CD4-positive, alpha-beta T cell treated with Interleukin-6 for 4 hours (primary cell): ENCODE measurements at places on chromosomes 4 and X.

DNA sequence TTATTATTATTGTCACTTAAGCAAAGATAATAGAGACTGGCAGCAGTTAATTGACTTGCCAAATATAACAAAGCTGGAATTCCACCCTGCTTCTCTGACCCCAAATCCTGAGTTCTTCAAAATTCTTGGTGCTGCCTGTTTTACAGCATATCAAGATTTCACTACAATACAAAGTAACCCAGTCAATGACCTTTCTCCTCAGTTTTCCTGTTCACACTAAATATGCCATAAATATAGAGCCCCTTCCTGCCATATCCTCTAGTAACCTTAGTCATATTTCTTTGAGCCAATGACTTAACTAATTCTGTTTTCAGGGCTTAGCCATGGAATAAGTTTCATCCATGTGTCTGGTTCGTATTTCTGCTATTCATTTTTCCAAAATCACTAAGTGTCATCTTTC is 315.3 kb upstream of the HS3ST1 start:
- no peak for DNase-seq

DNA sequence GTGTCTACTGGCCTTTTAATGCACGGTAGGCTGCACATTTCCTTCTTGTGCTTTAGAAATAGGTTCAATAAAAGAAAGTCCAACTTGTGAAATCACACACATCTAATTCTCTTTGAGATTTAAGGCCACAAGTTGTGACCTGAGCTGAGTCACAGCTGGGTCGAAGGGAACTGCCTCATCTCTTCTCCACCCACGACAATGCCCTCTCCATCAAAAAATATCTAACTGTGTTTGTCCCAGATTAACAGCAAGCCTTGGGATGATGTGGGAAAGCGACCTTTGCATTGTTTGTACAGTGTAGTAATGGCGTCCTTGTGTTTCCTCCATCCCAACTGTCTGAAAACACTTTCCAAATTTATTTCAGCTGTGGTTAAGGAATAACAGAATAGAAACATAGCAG is 168.9 kb downstream of the AMELX start:
- no peak for DNase-seq

DNA sequence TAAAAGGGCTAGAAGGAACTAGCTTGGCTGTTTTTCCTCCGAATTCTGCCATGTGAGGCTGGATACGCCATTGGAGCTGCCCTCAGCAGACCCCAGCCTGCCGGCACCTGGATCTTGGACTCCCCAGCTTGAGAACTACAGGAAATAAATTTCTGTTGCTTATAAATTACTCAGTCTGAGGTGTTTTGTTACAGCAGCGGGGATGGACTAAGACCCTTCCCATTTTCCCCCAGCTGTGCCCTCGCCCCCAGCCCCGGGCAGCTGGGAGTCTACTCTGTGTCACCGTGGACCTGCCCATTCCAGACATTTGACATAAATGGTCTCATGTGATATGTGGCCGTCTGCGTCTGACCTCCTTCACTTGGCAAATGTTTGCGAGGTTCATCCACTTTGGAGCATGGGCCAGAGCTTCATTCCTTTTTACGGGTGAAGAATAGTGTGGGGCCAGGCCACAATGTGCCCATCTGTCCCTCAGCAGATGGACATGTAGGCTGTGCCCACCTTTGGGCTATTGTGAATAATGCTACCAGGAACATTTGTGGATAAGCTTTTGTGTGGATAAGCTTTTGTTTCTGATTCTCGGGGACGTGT is 30.7 kb upstream of the SPON2 start:
- DNase-seq: no peak

GRCh38 chr4:154492288-154492687 is 689 bp upstream of the DCHS2 start:
- no peak for DNase-seq

DNA sequence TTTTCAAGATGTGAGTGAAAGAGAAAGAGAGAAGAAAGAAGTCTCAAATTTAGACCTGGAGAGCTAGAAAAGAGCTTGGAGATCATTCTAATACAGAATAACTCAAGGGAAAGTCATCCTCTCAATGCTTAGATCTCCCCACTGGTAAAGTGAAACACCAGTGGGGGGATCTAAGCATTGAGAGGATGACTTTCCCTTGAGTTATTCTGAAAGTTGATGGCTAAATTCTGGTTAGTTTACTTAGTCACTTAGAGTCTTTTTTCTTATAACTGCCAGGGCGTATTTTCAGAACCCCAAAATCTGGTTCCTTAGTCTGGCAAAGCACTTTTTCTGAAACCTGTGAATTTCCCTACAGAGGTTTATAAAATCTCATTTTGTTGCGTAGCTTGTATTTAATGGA is 198.6 kb downstream of the ARHGAP24 start:
- DNase-seq: no peak

GRCh38 chrX:15946783-15947580 is 92.4 kb upstream of the AP1S2 start:
- no peak for DNase-seq

- DNase-seq: no peak
These were observed 6.8 kb upstream of the S100G start for GRCh38 chrX:16643176-16643575.

GRCh38 chr4:242121-242848 is 63.0 kb downstream of the ZNF732 start:
- peak; percentile 68 for DNase-seq

- DNase-seq: no peak
These were observed 43.0 kb downstream of the LRP2BP start for GRCh38 chr4:185352741-185353140.

DNA sequence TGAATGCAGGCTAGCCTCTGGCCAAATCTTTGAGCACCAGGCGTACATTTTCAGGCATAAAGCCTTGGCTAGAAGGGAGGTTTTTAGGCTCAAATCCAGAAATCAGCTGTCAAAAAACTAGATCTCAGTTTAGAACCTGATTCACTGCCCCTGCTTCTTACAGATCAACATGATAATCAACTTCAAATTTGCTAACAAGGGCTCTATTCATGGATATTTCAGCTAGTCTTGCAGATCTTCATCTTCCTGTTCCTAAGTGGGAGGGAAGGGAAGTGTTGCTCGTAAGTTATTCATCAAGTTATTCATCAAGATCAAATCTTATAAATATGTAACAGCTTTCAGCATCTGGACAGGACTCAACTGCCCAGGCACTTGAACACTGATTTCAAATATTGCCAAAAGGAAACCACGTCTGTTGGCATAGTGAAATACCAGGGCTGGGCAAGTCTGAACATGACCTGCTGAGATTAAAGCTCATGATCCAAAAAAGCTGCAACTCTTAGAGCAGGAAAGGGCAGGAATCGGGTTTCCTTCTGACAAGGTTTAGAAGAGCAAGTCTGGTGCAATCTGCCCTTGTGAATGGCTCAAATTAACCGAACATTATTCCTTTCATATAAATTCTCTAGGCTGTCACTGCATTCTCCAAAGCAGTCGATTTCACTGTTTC is 200.3 kb downstream of the PDGFC start:
- no peak for DNase-seq

GRCh38 chrX:64186974-64187761 is 18.3 kb downstream of the AMER1 start:
- DNase-seq: no peak

DNA sequence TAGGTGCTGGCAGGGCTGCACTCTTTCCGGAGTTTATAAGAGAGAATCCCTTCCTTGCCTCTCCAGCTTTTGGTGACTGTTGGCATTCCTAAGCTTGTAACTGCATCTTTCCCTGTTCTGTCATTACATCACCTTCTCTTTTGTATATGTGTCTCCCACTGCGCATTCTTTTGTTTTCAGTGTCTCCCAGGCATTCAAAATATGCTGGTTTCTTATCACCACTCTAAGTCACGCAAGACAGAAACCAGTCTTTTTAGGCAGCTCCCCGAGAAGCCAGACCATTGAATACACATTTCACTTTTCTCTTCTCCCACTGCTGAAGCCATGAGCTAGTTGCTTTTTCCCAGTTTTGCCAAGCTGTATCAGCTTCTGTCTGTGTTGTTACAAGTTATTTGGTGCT is 71.0 kb downstream of the LAS1L start:
- no peak for DNase-seq

GRCh38 chr4:173091958-173092357 is 76.7 kb upstream of the GALNT7 start:
- DNase-seq: no peak

- no peak for DNase-seq
These were observed 174.4 kb upstream of the RPS6KA3 start for GRCh38 chrX:20441123-20441522.

- no peak for DNase-seq
These were observed 13.9 kb downstream of the UFSP2 start for GRCh38 chr4:185411849-185412248.

DNA sequence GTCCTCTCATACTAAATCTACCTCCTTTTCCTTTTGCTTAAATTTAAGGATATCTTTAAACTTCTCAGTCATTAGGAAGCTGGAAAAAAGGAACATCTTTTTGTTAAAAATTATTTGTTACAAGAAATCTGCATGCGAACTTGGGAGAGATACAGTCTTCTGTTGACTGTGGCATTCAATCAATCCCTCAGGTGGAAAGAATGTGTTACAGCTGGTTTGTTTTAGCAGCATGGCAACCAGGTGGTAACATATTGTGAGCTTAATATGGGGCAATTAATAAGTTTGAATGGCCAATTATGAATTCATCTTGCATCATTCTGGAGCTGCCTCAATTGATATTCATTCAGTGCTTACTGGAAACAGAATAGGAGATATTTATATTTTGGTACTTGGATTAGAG is 135.0 kb downstream of the GC start:
- no peak for DNase-seq

DNA sequence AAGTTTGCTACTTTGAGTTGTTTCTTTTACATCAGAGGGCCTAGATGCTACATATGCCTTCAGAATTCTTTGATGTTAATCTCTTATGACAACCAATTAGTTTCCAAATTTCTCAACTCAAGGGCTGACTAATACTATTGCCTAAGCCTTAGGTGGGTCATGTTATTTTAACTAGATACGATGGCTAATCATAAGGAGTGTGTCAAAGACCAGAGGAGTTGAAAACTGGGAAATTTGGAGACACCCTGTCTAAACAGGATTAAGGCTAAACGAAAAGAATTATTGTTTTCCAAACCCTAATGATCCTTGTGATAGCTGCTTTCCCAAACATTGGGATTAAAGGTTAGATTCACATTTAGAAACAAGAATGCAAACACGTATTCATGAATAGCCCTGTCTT is 228.5 kb downstream of the PCDH7 start:
- DNase-seq: no peak

DNA sequence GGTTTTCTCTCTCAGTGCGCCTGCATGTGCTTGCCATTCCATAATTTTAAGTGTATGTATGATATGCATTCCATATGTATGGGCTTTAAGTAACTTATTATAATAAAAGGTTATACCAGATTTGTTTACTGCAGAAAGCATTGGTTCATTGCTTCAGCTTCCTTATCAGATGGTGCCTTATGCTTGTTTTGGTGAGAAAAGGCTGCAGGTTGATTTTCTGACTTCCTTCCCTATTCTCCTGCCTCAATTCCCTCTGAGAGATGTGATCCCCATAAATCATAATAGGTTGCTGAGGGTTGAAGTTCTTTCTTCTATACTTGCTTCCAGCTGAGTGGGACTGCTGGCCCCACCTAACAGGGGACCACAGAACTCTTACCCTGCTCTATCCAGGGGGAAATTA is 10.3 kb upstream of the CEP135 start:
- DNase-seq: no peak

- no peak for DNase-seq
These were observed 31.0 kb downstream of the SLC9B1 start for GRCh38 chr4:102988429-102989020.

GRCh38 chr4:125734504-125734903 is 419.7 kb downstream of the FAT4 start:
- DNase-seq: no peak

DNA sequence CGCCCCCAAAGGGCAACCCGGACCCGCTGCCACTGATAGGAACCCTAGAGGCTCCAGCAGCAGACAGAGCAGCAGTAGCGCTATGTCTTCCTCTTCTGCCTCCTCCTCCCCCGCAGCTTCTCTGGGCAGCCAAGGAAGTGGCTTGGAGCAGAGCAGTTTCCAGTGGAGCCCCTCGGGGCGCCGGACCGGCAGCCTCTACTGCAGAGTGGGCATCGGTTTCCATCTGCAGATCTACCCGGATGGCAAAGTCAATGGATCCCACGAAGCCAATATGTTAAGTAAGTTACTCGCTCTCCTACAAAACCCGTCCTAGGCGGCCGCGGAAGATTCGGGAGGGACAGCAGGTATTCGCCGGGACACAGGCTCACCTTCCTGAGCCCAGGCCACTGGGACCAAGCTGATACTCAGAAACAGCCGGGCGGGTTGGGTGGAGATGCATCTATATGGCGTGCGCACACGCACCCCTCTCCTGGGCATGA is 477 bp downstream of the FGF5 start:
- DNase-seq: no peak

- DNase-seq: no peak
These were observed 1080.9 kb downstream of the FAT4 start for GRCh38 chr4:126395664-126396063.

DNA sequence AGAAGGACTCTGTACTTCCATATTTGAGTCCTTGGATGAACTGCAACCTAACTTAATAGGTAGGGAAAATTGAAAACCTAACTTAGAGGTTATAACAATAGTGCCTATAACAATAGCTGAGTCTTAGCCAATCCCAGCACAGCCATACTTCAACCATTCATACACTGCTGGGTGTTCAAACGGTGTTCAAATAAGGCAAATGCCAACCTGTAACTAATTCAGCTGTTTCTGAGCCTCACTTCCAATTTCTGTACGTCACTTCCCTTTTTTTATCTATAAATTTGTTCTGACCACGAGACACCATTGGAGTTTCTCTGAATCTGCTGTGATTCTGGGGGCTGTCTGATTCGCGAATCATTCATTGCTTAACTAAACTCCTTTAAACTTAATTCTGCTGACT is 9.6 kb upstream of the GRSF1 start:
- no peak for DNase-seq

DNA sequence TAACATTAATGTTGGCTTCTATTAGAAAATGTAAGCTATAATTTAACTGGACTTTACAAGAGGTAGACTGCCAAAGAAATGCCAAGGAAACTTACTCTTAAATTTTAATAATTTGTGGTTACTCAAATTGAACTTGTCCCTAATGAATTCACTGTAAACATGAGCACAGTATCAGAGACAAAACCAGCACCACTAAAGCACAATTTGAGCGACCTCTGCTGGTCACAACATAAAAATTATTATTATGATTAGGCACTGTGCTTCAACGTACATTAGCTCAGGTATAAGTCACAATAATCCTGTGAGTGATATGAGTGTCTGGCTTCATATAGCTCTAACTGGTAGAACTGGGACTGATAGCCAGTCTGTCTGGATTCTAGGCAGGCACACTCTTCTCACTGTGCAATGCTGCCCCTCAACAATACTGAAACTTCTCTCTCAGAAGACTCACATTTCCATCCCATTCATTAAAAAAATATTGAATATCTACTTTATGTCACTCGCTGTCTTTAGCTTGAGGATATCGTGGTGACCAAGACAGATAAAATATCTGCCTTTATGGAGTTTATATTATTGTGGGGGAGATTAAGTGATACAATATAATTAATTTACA is 8.0 kb downstream of the NUDT6 start:
- DNase-seq: peak; percentile 44

GRCh38 chrX:112066813-112067212 is 15.8 kb downstream of the TRPC5 start:
- DNase-seq: no peak
